ENCODE measurements at places on chromosomes 7 and 10.

GRCh38 chr10:78550090-78550489 lies 516.4 kb downstream of the RPS24 start:
- DNase-seq, result no peak

GRCh38 chr10:1747590-1748157 lies 10.3 kb upstream of the ADARB2 start:
- no peak for DNase-seq

- DNase-seq, result no peak
These were observed 170.9 kb upstream of the SMIM30 start for GRCh38 chr7:113289140-113289740.

- peak; percentile 97 for DNase-seq
These were observed 65.2 kb downstream of the AOAH start for GRCh38 chr7:36659172-36659516.

GRCh38 chr10:33117230-33117629 lies 159.2 kb upstream of the ITGB1 start:
- no peak for DNase-seq

DNA sequence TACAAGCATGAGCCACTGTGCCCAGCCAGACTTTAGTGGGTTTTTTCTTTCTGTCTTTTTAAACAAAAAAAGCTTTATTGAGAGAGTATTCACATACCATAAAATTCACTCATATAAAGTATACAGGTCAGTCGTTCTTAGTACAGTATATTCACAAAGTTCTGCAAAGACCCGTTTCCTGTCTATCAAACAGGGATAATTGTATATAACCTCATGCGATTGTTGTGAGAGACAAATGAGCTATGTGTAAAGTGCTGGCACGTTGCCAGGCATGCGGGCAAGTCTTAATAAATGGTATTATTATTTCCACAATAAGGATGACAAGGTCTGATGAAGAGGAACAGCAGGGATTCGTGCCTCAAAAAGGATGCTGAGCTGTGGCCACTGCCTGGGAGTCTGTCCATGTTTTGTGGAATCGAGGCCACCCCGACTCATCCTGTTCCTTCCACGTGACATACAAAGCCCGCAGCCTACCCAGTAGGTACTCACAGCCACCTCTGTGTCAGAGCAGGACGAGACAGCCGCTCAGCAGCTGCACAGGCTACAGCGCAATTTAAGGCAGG lies 51.6 kb downstream of the SMKR1 start:
- DNase-seq, result peak; percentile 89

DNA sequence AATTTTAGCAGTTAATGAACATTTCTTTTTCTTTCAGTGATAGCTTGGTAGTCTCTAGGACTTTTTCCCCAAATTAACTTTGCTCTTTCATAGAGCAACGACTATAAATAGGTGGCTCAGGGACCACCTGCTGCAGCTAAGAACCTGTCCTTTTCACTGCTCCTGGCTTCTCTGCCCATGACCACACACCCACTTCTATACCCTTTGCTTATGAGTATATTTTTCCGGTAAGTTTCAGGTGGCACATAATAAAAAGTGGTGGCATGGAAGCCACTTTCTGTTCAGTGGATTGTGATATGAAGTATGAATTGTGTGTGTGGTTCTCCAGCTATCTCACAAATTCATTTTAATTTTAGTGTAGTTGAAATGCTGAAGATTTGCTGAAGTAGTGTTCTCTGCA lies 1.2 kb downstream of the ING3 start:
- DNase-seq, result no peak

DNA sequence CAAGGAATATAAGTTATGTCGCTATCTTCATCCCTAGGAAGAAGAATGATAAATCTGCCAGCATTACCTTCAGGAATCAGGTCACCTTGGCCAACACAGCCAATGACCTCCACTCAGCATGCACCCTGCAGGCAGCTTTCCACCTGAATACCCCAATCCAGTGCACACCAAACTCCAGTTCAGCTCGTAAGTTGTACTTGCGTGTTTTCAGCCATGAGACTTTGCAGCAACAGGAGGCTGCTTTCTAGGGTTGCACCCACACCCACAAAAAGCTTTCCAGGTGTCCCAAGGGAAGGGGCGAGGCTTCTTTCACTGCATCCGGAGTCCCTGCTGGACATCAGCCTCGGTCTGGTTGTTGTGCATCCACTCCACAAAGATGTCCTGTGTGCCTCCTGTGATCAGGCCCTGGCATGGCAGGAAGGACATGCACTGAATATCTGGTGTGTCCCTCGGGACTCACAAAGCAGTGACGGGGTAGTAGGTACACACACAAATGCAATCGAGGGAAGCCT lies 282.9 kb downstream of the GRID1 start:
- DNase-seq, result no peak

DNA sequence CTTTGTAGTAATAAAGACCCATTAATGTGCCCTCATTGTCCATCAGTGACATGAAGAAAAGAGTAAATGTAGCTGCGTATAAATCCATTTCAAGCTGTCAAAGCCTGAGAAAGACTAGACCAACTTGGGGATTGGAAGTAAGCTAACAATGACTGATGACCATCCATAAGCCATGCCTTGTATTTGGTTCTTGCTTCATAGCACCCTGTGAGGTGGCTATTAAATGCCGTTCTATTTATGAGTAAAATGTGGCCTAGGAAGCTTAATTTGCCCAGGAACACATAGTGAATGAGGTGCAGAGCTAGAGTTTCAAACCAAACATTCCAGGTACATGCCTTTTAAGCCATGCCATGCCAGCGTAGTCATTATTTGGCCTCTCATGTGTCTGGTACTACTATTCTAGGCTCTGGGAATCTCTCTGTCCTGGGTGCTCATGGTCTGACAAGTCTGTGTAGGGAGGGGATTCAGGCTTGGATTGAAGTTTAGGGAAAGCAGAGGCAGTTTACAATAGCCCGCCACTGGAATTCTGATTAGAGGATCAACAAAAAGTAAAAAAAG lies 92.1 kb downstream of the ZNF277 start:
- no peak for DNase-seq

Measured in Daoy (cell line).